HS-27A (cell line): ENCODE measurements at places on chromosomes 4 and X.
A peak's percentile ranks its signal among the peaks of the same experiment; 100 is the strongest.

DNA sequence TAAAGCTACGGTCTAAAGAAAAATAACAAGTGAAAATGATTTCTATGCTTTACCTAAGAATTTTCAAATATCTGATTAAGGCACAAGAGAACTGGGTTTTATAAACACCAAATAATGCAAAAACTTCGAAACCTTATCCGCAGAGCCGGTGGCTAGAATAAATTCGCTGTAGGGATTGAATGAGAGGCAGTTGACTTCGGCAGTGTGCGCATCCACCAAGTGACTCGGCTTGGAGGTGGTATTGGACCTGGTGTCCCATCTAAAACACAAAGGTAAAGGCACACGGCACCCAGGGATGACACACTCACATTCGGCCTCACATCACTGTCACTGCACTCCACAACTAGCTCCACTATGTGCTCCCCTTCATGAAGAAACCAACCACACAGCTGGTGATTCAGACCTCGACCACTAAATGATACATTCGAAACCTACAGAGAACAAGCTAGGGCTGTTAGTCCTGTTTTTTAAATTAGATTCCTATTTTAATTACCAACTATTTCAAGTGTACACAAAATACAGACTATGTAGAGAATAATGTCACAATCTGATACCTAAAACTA lies 17.5 kb downstream of the RBBP7 start:
- DNase-seq = no peak

DNA sequence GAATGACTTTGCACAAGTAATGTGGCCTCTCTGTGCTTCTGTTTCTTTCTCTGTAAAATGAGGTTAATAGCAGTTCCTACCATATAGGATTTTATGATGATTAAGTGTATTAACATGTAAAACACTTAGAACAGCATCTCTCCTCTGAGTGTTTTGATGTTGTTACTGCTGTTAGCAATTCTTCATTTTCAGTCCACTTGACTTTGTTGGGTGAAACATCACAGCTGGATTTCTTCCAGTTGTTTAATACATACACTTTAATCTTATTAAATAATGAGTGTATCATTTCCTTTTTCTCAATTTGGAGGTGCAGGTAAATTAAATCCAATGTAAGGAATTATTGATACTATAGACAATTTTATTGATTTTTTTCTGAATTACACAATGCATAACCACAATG lies 113.6 kb downstream of the KDR start:
- DNase-seq = no peak

- no peak for DNase-seq
Measured at GRCh38 chr4:80713409-80713808, 317.1 kb upstream of the BMP3 start.

DNA sequence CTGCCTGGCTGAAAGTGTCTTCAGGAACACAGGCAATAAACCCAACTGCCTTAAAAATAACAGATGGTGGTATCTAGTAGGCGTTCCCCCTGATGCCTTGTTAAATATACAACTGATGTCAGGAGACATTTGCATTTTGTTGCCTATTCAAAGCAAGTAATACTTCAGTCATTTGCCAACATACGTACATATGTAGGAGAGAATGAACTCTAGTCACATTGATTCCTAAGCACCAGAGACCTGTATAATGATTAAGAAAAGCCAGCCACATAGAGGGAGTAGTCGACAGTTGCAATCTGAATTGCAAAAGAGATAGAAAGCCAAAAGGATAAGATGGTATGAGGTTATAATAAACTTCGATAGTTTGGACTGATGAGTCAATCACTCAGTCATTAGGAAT lies 191.0 kb upstream of the EMCN start:
- DNase-seq = no peak

- DNase-seq = peak; percentile 84
Measured at GRCh38 chr4:138090150-138090917, 151.8 kb downstream of the SLC7A11 start.

GRCh38 chr4:102256321-102256720 lies 89.0 kb downstream of the SLC39A8 start:
- no peak for DNase-seq

DNA sequence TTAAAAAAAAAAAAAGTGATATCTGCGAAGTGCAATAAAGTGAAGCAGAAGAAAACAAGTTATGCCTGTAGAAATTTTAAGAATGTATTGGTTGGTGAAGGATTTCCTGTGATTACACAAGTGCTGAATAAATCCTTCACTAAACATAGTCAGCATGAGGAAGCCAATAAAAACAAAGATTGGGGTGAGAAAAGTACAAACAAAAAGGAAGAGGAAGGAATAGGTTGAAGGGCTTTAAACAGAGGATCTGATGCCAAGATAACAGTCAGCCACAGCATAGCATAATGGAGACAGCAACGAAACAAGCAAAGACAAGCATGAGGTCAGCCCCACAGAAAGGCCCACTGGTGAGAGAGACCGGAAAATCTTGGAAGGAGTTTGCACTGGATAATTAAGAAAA lies 372.2 kb downstream of the ADAM29 start:
- DNase-seq = no peak

GRCh38 chr4:39526765-39527295 lies 409 bp downstream of the UGDH start:
- DNase-seq = no peak

DNA sequence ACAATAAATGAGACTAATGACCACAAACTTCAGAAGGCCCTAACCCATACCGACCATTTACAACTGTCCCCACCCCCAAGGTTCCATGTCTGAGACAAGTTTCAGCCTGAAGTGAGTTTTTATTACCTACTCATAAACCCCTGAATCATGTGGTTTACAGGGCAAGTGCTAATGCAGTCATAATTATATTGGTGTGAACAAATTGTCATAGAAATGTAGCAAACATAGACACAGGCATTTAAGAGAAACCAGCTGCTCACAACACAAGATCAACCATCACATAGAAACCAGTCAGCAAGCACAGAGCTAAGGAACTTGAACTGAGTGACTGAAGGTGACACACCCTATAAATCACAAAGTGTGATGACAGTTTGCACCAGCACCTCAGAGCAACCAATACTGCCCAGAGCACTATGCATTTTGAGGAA lies 173.8 kb upstream of the MID1 start:
- no peak for DNase-seq

GRCh38 chr4:24850674-24851073 lies 55.3 kb downstream of the SOD3 start:
- DNase-seq = peak; percentile 33

DNA sequence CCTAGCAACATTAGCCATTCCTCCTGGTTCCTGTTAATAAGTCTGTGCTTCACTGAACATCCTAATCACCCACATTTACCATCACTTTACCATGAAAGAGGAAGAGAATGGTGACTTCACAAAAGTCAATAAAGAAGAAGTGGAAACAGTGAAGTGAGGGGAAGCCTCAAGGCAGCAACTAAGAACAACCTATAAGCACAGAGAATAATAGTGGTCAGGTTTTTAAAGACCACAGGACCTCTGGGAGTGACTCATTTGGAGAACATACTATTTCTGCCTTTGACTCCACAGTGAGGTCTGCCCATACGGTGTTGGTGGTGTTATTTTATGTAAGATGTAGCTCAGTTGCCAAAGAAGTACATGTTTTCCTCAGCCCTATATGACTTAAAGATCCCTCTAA lies 86.0 kb upstream of the TET2 start:
- no peak for DNase-seq

- DNase-seq = no peak
Measured at GRCh38 chrX:41116948-41117347, 31.7 kb downstream of the USP9X start.

- DNase-seq = no peak
Measured at GRCh38 chrX:11555759-11556158, 110.0 kb downstream of the ARHGAP6 start.

DNA sequence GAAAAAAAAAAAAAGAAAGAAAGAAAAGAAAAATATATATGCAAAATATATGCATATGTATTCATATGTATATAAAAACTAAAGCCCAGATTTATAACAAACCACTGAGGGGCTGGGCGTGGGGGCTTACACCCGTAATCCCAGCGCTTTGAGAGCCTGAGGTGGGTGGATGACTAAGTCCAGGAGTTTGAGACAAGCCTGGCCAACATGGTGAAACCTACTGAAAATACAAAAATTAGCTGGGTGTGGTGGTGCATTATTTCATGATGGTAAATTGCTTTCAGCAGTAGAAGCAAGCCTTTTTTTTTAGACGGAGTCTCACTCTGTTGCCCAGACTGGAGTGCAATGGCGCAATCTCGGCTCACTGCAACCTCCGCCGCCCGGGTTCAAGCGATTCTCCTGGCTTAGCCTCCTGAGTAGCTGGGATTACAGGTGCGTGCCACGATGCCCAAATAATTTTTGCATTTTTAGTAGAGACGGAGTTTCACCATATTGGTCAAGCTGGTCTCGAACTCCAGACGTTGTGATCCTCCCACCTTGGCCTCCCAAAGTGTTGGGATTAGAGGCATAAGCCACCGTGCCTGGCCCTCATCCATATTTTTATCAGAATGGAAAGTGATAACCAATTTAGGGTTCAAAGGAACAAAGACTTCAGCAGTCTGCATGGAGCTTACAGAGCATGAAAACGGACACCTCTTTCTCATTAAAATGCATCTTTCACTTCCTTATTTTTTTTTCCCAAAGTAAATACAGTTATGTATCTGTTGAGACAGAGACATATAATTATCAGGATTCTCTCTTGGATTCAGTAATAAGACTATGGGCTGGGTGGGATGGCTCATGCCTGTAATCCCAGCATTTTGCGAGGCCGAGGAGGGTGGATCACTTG lies 27.7 kb upstream of the MOB1B start:
- DNase-seq = no peak

- DNase-seq = no peak
Measured at GRCh38 chrX:139015627-139016026, 304.1 kb upstream of the FGF13 start.

GRCh38 chrX:110699109-110699508 lies 96.5 kb downstream of the CHRDL1 start:
- DNase-seq = no peak

DNA sequence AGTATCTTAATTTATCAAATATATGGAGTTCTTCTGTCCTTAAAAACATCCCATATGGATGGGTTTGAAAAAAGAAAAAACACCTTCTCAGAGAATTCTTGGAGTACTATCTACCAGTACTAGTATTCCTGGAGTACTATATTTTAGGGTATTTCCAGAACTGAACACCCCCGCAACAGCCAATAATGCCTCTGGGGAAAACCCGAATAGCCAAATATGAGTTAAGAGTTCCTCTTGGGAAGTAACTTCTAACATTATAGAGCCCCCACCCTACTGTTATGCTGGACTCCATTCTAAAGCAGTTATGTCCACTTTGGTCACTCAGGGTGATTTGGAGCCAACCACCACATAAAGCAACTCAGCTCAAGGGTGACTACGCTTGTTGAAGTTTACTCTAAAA lies 115.0 kb upstream of the RASGEF1B start:
- DNase-seq = no peak
